Left ventricle myocardium inferior (tissue), 1 donor: ENCODE measurements at places on chromosomes 4 and X. TPM values are rescaled to one million over a fixed set of nuclear protein-coding genes. Genes with fewer than 3 reads are reported as not detected.
A peak's percentile ranks its signal among the peaks of the same experiment; 100 is the strongest.

The EGF gene
- 13.0 TPM for total RNA-seq

The ATP1B4 gene
- total RNA-seq, result 1.8 TPM

The FATE1 gene
- total RNA-seq, result not detected

The NSG1 gene
- 14.3 TPM for total RNA-seq

The RAB39B gene
- total RNA-seq, result 0.11 TPM

The PABPC1L2A gene
- not detected for total RNA-seq

The SH2D1A gene
- 0.30 TPM for total RNA-seq

The RNF175 gene
- total RNA-seq, result 0.71 TPM

The AREG gene
- 0.55 TPM for total RNA-seq

The REELD1 gene
- not detected for total RNA-seq

The MYL5 gene
- 4.5 TPM for total RNA-seq

The GPAT3 gene
- 44.2 TPM for total RNA-seq

The HTN3 gene
- total RNA-seq, result not detected

The NPFFR2 gene
- not detected for total RNA-seq

The DMRTC1 gene
- total RNA-seq, result not detected

The TENM3 gene
- 1.5 TPM for total RNA-seq

DNA sequence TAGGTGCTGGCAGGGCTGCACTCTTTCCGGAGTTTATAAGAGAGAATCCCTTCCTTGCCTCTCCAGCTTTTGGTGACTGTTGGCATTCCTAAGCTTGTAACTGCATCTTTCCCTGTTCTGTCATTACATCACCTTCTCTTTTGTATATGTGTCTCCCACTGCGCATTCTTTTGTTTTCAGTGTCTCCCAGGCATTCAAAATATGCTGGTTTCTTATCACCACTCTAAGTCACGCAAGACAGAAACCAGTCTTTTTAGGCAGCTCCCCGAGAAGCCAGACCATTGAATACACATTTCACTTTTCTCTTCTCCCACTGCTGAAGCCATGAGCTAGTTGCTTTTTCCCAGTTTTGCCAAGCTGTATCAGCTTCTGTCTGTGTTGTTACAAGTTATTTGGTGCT lies 71.0 kb downstream of the LAS1L start:
- H3K4me1 ChIP-seq, result no peaks in the 10 kb centered on the region
- DNase-seq, result no peak
- no peak overlapping the region for H3K4me3 ChIP-seq
- H3K27ac ChIP-seq, result no peak overlapping the region
- H3K27me3 ChIP-seq, result no peaks in the 10 kb centered on the region
- H3K36me3 ChIP-seq, result no peaks in the 10 kb centered on the region

- no peak overlapping the region for H3K27ac ChIP-seq
- H3K4me1 ChIP-seq, result no peaks in the 10 kb centered on the region
- no peak for DNase-seq
- H3K27me3 ChIP-seq, result no peaks in the 10 kb centered on the region
Measured at GRCh38 chrX:84320614-84321013, 132.6 kb upstream of the RPS6KA6 start.

- peak overlapping the region; percentile 59 for H3K4me3 ChIP-seq
- H3K27me3 ChIP-seq, result peaks cover 83% of the 10 kb centered on the region
- peaks cover 7% of the 10 kb centered on the region for H3K4me1 ChIP-seq
- no peak for DNase-seq
Measured at GRCh38 chr4:48483777-48484493, 792 bp downstream of the SLC10A4 start.

- no peak overlapping the region for H3K27ac ChIP-seq
- no peaks in the 10 kb centered on the region for H3K36me3 ChIP-seq
- no peak for DNase-seq
- H3K27me3 ChIP-seq, result no peaks in the 10 kb centered on the region
Measured at GRCh38 chr4:130403221-130403620, 1307.3 kb downstream of the C4orf33 start.

DNA sequence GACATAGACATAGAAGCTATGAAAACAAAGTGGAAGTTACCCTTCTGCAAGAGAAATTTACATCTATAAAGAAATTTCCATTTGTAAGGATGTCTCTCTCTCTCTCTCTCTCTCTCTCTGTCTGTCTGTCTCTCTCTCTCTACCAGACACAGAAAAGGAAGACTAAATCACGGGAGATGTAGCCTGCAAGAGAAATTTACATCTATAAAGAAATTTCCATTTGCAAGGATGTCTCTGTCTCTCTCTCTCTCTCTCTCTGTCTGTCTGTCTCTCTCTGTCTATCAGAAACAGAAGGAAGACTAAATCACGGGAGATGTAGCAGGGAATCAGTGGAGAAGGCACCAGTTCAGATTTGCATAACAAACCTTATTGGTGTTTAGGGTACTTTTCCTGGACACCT lies 65.6 kb upstream of the CTSO start:
- H3K27me3 ChIP-seq, result no peaks in the 10 kb centered on the region
- H3K36me3 ChIP-seq, result no peaks in the 10 kb centered on the region
- H3K4me3 ChIP-seq, result no peak overlapping the region
- no peak overlapping the region for H3K27ac ChIP-seq

- no peaks in the 10 kb centered on the region for H3K36me3 ChIP-seq
- H3K4me1 ChIP-seq, result no peaks in the 10 kb centered on the region
- H3K27me3 ChIP-seq, result peaks cover 9% of the 10 kb centered on the region
- no peak overlapping the region for H3K27ac ChIP-seq
Measured at GRCh38 chr4:116499-116898, 7.8 kb upstream of the ZNF718 start.

DNA sequence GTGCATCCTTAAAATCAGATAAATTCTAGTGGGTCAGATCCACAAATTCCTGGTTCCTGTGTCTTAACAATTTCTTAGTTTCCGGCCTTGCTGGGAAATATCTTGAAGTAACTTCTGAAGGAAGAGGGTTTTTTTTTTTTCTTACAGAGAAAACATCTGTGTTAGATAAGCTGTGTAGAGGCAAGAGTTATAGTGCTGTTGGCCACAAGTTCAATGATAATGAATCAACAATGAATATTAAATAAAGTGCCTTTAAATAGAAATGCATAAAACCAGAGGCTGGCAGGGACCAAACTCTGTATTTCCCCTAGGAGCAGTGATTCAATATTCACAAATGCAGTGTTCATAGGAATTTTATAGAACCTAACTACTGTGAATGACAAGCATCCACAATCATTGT lies 711.9 kb upstream of the ATOH1 start:
- H3K27ac ChIP-seq, result no peak overlapping the region
- DNase-seq, result no peak

DNA sequence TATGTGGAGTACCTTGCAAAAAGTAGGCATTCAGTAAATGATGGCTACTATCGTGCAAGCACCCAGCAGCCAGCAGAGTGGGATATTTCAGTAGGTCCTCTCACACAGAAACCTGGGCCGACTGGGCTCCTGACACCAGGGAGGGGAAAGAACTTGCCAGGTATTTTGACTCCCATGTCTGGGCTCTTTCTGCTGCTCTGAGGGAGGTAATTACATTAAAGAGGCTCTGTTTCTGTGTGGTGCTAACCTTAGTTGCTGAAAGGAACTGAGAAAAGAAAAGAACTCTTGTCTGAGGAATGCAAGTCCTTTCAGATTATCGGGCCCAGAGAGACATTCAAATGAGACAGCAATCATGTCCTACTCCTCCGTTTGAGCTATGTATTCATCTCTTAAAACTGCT lies 175.8 kb upstream of the MTMR8 start:
- no peak overlapping the region for H3K4me3 ChIP-seq
- H3K36me3 ChIP-seq, result no peaks in the 10 kb centered on the region
- no peak overlapping the region for H3K27ac ChIP-seq
- H3K4me1 ChIP-seq, result no peaks in the 10 kb centered on the region
- DNase-seq, result no peak

DNA sequence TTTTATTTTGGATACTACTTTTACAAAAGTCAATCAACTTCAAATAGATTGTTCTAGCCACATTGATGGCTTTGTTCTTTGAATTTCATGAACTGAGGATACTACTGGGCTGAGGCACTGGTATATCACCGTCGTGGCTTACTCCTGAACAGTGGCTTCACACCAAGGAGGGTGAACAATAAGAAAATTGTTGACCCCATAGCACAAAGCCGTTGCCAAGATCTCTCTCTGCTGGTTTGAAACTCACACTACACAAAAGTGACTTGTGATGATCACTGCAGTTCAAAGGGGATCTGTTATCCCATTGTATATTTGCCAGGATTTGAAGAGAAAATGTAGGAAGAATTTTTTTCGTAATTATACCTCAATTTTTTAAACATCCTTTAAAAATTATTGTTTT lies 119.6 kb downstream of the PDLIM5 start:
- no peak overlapping the region for H3K4me3 ChIP-seq
- H3K27me3 ChIP-seq, result no peaks in the 10 kb centered on the region
- peaks cover 85% of the 10 kb centered on the region for H3K4me1 ChIP-seq
- H3K36me3 ChIP-seq, result peaks cover 8% of the 10 kb centered on the region

GRCh38 chrX:101617211-101618191 lies at the start of gene ARMCX6:
ARMCX6 (minus strand) TSS chrX:101618000; CDS start chrX:101616620, 1,380 bp downstream.
- DNase-seq, result peak; percentile 78
- H3K4me3 ChIP-seq, result peak within 1 kb of the TSS; percentile 77
- no peaks in the 10 kb centered on the region for H3K36me3 ChIP-seq
- no peaks in the 10 kb centered on the region for H3K27me3 ChIP-seq

GRCh38 chr4:17493619-17494018 lies 18.3 kb downstream of the QDPR start:
- peaks cover 8% of the 10 kb centered on the region for H3K4me1 ChIP-seq
- H3K27me3 ChIP-seq, result no peaks in the 10 kb centered on the region
- no peak overlapping the region for H3K4me3 ChIP-seq
- H3K36me3 ChIP-seq, result peaks cover 55% of the 10 kb centered on the region

GRCh38 chrX:56791456-56791855 lies 62.4 kb downstream of the NBDY start:
- no peaks in the 10 kb centered on the region for H3K4me1 ChIP-seq
- no peak for DNase-seq
- H3K27me3 ChIP-seq, result no peaks in the 10 kb centered on the region
- H3K4me3 ChIP-seq, result no peak overlapping the region

- no peak for DNase-seq
- H3K36me3 ChIP-seq, result no peaks in the 10 kb centered on the region
- no peaks in the 10 kb centered on the region for H3K27me3 ChIP-seq
- H3K4me3 ChIP-seq, result no peak overlapping the region
Measured at GRCh38 chr4:31081366-31081765, 361.2 kb downstream of the PCDH7 start.

DNA sequence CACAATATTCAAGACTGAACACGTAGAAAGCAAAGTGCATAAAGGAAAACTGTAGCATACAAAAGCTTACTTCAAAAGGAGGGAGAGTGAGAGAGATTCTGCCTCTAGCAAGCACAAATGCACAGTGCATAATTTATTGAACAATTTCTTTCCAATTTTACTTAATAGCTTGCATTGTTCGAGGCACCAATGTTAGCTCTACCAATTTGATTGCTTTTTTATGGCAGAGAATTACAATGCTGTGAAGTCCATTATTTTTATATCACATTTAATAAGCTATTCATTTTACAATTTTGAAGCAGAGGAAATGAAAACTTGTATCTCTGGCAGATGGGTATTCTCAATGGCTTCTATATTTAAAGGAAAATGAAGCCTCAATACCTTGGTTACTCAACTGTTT lies 331.7 kb downstream of the GPM6A start:
- H3K36me3 ChIP-seq, result no peaks in the 10 kb centered on the region
- no peaks in the 10 kb centered on the region for H3K4me1 ChIP-seq
- H3K27me3 ChIP-seq, result no peaks in the 10 kb centered on the region
- H3K27ac ChIP-seq, result no peak overlapping the region
- no peak for DNase-seq

GRCh38 chr4:38157592-38157991 lies 197.4 kb downstream of the PTTG2 start:
- no peaks in the 10 kb centered on the region for H3K36me3 ChIP-seq
- no peak overlapping the region for H3K4me3 ChIP-seq
- peak overlapping the region; percentile 58 for H3K27ac ChIP-seq
- peaks cover 60% of the 10 kb centered on the region for H3K4me1 ChIP-seq
- H3K27me3 ChIP-seq, result no peaks in the 10 kb centered on the region

DNA sequence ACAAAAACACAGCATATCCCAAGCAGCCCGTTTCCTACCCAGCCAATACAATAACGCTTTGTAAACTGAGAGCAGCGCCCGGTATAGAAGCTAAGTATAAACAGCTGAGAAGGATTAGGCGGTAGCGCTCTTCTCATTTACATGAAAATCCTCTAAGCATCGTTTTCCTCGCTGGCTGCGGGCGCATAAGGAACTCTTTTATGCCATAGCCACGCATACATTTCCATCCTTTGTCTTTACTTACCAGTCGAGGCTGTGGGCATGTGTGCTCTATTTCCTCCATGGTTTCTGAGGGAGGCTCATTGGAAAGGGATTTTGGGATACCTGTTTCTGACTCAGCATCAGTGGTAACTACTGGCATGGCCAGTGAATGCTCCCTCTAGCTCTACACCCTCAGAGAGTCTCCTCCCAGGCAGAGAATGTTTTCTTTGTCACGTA lies 383 bp downstream of the PCYT1B start:
- no peak for DNase-seq
- no peaks in the 10 kb centered on the region for H3K36me3 ChIP-seq
- H3K27ac ChIP-seq, result no peak overlapping the region
- peak overlapping the region; percentile 54 for H3K4me3 ChIP-seq
- H3K27me3 ChIP-seq, result peaks cover 15% of the 10 kb centered on the region

DNA sequence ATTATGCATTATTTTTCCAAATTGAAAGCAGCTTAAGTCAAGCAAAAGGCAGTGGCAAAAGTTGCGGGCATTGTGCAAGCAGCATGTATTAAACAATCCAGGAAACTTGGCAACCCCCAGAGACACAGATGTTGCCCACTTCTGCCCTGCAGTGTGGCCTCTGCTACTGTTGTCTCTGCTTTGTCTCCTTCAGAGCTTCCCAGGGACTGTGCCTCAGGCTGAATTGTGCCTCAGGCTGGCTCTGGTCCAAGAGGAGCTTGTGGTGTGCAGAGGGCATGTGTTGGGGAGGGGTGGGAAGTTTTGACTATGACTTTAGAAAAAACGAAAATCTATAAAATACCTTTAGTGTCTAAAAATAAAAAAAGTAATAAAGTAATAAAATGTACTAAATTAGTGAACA lies 201.4 kb downstream of the CCSER1 start:
- H3K4me1 ChIP-seq, result peaks cover 10% of the 10 kb centered on the region
- H3K27ac ChIP-seq, result no peak overlapping the region
- H3K36me3 ChIP-seq, result no peaks in the 10 kb centered on the region
- peak; percentile 41 for DNase-seq
- no peaks in the 10 kb centered on the region for H3K27me3 ChIP-seq

- no peak overlapping the region for H3K4me3 ChIP-seq
- H3K27ac ChIP-seq, result no peak overlapping the region
- H3K4me1 ChIP-seq, result peaks cover 5% of the 10 kb centered on the region
Measured at GRCh38 chr4:48275247-48275646, 5.6 kb upstream of the TEC start.

GRCh38 chr4:55291227-55291640 lies 54.8 kb upstream of the SRD5A3 start:
- no peak overlapping the region for H3K4me3 ChIP-seq
- H3K4me1 ChIP-seq, result peaks cover 6% of the 10 kb centered on the region
- no peak overlapping the region for H3K27ac ChIP-seq

DNA sequence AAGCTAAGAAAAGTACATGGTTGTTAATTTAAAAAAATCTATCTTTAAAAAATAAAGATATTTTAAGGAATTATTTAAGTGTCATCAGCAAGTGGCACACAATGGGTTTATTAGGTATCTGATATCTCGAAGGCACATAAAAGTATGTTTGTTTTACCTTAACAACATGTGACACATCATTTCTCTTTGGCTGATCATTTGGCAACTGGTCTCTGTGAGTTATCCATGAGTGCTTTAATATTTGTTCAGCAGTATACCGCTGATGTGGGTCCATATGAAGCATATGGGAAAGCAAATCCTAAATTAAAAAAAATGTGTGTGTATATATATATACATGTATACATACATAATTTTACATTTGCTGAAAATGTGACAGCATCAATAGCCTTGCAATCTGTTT lies 123.2 kb downstream of the RPS6KA6 start:
- DNase-seq, result no peak
- no peak overlapping the region for H3K4me3 ChIP-seq
- no peaks in the 10 kb centered on the region for H3K36me3 ChIP-seq
- no peaks in the 10 kb centered on the region for H3K4me1 ChIP-seq
- no peak overlapping the region for H3K27ac ChIP-seq
